ENCODE measurements at places on chromosomes 2 and 18.

- DNase-seq = no peak
Measured at GRCh38 chr2:232773815-232774214, 2.5 kb downstream of the KCNJ13 start.

- no peak for DNase-seq
Measured at GRCh38 chr2:34353509-34354113, 754.5 kb upstream of the FAM98A start.

GRCh38 chr18:2192562-2192961, 378.7 kb downstream of the METTL4 start:
- DNase-seq = no peak

DNA sequence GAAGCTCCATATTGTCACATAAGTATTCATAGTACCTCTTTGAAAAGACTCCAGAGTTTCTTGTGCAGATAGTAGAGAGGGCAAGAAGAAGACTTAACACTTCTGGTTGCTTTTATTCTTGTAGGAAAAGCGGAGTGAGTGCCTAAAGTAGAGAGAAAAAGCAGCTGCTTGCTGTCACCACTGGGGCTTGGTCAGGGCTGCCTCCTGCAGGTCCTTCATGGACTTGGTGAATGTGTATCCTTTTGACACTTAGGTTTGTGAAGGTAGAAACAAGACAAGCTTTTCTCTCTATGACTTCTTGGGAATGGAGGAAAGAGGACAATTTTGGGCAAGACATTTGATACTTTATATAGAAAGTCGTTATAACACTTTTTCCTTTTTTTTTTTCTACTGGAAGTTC, 312.8 kb upstream of the FANCL start:
- no peak for DNase-seq

DNA sequence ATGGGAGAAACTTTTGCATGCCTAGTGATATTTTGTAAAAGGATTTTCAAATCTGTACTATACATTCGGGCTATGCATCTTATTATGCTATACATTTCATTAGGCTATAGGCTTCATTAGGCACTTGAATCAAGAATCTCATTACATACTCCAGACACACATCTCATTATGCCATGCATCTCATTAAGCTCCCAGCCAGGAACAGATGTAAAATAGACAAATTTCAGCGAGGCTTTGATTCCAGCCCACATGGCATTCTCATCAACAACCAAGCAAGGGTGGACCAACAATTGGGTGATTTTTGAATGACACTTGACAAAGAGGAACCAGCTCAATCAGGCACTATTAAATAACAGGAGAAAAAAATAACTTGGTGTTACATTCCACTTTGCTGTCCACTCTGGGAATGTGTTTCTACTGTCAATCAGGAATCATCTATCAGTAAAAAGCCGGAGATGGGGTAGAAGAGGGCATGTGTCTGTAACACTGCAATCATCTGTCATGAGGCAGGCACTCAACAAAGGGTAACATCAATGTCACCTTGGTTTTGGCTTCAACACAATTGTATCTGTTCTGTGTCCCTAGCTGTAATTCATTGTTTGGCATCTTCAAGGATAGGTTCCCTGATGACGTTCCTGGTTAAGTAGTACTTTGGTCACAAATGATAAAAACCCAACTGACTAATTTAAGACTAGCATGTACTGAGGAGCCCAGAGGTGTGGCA, 498.6 kb downstream of the EPHA4 start:
- DNase-seq = no peak

- no peak for DNase-seq
Measured at GRCh38 chr2:231933916-231934401, 7.8 kb upstream of the NPPC start.

- no peak for DNase-seq
Measured at GRCh38 chr2:151862700-151863099, 34.5 kb upstream of the ARL5A start.

DNA sequence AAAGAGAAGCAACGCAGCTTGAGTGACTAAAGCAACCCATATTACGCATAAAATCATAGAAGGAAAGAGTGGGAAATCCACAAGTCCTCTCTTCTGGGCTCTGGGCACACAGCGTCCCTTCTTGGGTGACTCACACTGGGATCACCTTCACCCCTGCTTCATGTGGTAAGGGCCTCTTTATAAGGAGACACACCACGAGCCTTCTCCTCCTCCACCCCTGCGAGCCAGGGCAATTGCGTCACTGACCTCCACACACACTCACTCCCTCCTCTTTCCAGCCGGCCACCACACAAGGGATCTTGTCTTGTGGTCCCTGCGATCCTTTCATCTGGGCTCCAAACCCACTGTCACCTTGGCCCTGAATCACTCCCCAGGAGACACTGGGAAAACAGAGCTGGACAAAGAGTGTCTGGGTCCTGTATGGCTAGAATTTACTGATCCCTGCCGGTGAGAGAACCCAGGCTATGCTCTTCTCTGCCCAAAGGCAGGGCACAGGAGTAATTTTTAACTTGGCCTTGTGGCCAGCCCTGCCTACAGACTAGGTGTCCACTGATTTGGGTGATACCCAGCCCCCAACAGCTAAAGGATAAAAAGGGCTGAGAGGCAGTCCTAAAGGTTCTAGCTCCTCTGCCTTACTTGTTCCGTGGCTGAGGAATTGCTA, 35.3 kb downstream of the NHEJ1 start:
- no peak for DNase-seq

- no peak for DNase-seq
Measured at GRCh38 chr2:236548179-236548921, 21.3 kb upstream of the ACKR3 start.

DNA sequence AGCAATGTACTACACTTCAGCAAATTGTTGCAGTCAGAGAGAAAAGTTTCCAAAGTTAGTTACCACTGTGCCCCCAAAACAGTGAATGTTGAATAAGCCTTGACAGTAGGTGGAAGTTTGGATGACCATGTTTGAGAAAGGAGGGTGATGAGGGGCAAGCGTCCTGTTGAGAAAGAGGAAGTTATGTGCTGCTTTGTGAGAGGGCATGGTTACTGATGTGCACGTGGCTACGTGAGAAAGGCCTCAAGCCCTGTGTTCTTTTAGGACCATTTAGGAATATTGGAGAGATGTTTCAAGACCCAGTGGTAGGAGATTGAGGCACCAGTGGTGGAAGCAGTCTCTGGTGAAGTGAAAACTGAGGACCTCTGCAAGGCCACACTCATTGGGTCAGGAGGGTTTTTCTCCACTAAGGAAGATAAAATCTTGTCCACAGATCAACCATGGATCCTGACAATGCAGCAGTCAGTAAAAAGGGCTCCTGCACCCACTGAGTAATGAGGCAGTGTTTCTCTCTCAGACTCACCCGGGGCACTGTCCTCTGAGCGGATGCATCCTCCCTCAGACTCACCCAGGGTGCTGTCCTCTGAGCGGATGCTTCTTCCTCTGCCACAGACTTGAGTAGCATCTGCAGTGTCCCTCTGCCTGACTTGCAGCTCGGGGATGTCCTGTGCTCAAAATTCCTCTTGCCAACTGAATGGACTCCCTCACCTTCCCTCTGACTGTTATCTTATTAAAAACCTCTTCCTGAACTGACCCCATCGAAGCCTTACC, 34.7 kb upstream of the ACTR3 start:
- DNase-seq = no peak

- no peak for DNase-seq
Measured at GRCh38 chr2:233152541-233152940, 92.4 kb downstream of the INPP5D start.

- no peak for DNase-seq
Measured at GRCh38 chr2:158979772-158980171, 11.3 kb downstream of the TANC1 start.

GRCh38 chr2:233840520-233840919, 13.8 kb downstream of the HJURP start:
- DNase-seq = no peak

GRCh38 chr2:128753321-128753720, 434.7 kb upstream of the HS6ST1 start:
- DNase-seq = no peak

DNA sequence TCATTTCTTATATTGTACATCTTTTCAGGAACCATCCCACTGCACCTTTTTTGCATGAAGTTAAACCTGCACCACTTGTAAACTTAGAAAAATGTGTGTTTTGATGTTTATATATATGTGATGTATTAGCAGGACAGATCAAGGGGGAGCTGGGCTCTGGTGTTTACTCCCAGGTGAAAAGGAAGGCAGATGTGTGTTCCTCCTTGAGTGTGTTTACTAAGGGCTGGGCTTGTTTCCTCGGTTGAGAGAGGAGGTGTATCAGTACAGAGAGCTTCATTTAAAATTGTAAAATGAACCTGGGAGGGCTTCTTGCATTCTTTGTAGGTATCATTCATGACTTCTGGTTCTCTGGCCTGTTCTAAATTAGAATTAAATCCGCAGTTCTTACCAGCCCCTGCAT, 14.8 kb downstream of the LPIN1 start:
- DNase-seq = no peak

DNA sequence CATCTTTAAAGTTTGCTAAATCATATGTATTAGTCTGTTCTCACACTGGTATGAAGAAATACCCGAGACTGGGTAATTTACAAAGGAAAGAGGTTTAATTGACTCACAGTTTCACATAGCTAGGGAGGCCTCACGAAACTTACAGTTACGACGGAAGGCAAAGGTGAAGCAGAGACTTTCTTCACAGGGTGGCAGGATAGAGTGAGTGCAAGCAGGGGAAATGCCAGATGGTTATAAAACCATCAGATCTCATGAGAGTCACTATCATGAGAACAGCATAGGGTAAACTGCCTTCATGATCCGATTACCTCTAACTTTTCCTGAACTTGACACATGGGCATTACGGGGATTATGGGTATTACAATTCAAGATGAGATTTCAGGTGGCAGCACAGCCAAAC, 1075.2 kb upstream of the NRXN1 start:
- DNase-seq = no peak

- DNase-seq = no peak
Measured at GRCh38 chr18:73551211-73551610, 596.4 kb downstream of the FBXO15 start.

DNA sequence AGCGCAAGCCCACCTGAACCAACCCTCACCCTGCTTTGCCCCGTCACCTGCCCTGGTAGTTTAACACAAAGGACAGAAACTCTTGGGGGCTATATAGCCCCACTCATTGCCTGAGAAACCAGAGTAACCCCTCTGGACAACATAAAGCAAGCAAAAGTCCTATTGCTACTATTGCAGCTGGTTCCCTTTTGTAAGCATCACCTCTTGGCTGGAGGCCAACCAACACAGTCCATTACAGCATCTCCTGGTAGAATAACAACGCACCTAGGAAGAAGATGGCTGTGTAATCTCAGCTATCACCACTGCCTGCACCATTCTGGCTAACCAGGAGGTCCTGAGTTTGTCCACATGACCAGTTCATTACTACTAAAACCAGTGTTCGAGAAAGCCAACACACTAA, 36.4 kb downstream of the FLACC1 start:
- DNase-seq = no peak

GRCh38 chr2:60317844-60318243, 235.6 kb downstream of the BCL11A start:
- DNase-seq = no peak

GRCh38 chr2:19900931-19901441, 797 bp downstream of the TTC32 start:
- DNase-seq = no peak

DNA sequence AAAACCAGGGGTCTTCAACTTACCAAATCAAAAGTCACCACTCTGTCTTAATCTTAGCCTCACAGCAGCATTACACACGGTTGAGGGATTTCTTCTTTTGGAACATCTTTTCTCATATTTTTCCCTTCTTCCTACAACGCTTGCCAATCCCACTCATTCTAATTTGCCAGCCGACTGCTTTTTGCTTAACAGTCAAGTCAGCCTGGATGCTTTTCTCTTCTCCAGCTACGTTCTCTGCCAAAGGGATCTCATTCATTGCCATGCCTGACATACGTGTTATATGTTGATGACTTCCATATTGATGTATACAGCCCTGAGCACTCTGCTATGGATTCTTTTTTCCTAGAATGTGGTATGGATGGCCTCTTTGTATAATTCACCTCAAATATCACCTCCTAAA, 37.3 kb downstream of the CDH19 start:
- DNase-seq = no peak

DNA sequence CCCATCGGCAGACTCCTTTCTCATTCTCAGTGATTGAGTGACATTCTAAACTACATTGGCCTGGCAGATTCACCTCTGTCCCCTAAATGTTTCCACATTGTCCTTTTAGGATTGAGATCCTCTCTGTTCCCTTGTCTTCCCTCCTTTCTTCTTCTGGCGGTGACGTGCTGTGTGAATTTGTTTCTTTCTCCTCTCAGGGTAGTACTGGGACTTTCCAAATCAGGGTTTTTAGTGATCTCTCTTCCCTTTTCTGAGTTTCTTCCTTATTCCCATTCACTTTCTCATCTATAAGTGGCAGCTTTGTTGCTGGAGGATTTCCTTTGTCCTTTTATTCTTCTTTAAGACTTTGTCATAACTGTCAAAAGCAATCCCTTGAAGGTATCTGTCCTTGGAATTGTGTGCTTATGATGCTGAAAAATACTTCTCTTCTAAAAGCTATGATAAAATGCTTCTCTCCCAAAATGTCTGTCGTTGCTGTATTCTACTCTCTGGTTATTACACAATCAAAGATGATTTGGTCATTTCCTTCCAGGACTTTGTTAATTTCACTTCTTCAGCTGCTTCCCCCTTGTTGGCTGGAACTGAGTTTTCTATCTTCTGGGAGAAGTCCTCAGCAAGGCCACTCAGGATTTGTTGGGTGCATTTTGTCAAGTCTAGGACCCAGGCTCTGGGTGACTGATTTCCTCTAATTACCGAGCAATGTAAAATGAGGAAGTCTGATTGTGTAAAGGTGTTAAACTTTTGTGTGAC, 4.9 kb upstream of the IL1B start:
- DNase-seq = no peak

DNA sequence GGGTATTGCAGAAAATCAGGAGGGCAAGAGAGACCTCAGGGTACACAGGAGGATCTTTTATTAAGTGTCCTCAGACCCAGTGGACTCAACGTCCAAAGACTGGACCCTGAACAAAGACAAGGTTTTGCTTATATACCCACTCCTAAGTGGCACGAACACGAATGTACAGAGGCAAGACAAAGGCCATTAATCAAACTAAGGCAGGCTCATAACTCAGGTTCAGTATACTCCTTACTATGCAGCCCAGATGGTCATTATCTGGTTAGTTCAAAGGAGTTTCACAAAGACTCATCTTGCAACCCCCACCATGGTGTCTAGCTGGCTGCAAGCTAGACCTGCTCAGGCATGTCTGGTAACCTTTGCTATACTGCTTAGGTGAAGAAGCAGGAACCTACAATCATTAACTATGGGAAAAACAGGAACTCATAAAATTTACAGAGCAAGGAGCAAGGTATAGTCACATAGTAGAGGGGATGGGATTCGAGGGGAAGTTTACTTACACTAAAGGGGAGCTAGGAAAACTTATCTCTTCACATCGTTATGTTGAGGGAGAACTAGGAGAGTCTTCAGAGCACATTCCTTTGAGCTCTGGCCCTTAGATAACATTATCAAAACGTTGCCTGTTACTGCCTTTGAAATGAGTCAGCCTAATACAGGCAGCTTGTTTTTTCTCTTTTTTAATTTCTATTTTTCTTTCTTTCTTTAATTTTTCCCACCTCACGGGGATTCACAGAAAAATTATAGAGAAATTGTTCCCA, 33.9 kb downstream of the SLC4A3 start:
- no peak for DNase-seq

GRCh38 chr2:219752726-219753125, 125.3 kb downstream of the SLC4A3 start:
- DNase-seq = no peak

GRCh38 chr18:71021030-71021362, 732.2 kb downstream of the SOCS6 start:
- DNase-seq = no peak

Data from NCI-H748 treated with DMSO at 0.1 percent for 48 hours (cell line).